ENCODE measurements at places on chromosomes 12 and 14.

- DNase-seq: no peak
Observed at GRCh38 chr14:103928011-103928890, at the start of gene TDRD9. TDRD9 (plus strand) TSS chr14:103928456; CDS start chr14:103928510, 54 bp downstream.

DNA sequence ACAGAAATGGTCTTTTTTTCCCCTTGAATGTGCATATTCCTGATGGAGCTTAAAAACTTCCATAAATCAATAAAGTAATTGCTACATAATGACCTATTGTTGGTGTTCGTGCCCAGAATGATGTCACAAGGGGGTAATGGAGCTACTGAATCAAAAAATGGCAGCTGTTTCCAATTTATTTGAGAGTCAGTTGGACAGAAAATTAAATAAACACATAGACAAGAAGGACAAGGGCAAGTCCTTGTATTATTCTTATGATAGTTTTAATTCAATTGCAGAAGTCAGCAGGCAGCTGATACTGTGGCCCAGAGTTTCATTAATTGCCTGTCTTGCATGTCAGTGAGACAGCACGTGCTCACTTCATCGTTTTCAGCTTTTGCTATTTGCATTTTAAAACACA is 473.5 kb downstream of the ETNK1 start:
- DNase-seq: no peak

DNA sequence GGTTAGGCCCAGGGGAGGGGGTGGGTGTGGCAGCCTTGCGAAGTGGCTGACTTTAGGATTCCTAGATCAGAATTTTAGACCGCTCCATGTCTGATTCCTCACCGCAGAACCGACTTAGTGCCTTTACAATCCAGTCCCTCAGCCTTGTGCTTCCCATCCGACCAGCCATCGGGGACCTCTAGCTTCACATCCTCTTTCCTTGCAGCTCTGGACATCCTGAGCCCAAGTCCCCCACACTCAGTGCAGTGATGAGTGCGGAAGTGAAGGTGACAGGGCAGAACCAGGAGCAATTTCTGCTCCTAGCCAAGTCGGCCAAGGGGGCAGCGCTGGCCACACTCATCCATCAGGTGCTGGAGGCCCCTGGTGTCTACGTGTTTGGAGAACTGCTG is 557 bp downstream of the COPS7A start:
- DNase-seq: no peak

- no peak for DNase-seq
Observed at GRCh38 chr12:93453633-93454032, 11.9 kb upstream of the UBE2N start.

GRCh38 chr12:74602881-74603672 is 65.4 kb downstream of the ATXN7L3B start:
- DNase-seq: no peak

DNA sequence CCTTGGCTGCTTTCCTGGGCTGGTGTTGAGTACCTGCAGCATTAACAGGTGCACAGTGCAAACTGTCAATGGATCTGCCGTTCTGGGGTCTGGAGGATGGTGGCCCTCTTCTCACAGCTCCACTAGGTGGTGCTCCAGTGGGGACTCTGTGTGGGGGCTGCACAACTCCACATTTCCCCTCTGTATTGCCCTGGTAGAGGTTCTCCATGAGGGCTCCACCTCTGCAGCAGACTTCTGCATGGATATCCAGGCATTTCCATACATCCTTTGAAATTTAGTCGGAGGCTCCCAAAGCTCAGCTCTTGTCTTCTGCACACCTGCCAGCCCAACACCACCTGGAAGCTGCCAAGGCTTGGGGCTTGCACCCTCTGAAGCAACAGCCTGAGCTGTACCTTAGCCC is 198.6 kb downstream of the GXYLT1 start:
- no peak for DNase-seq

GRCh38 chr12:127559349-127560040 is 707.5 kb upstream of the TMEM132C start:
- DNase-seq: no peak

DNA sequence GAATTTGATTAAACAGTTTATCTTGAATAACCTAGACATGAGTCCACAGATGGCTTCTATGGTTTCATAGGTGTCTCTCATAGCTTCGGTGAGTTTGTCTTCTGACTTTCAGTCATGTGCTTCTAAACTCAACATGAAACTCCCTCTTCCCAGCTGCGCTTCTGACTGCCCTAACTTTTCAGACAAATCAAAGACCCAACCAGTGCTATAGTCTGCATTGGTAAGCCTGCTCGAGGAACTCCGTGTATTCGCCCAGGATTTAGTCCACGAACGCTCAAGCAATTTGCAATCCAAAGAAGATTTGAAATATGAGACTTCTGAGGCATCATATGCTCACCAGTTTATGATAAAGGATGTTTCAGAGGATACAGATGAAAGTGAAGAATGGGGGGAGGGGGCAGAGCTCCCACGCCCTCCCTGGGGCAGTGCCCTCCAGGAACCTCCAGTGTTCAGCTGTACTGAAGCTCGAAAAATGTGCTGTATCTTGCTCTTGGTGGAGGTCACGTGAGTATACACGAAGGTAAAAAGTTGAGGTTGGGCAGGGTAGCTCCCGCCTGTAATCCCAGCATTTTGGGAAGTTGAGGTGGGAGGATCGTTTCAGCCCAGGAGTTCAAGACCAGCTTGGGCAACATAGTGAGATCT is 5.2 kb upstream of the RILPL2 start:
- no peak for DNase-seq

- no peak for DNase-seq
Observed at GRCh38 chr12:124531906-124532305, 35.5 kb downstream of the NCOR2 start.

DNA sequence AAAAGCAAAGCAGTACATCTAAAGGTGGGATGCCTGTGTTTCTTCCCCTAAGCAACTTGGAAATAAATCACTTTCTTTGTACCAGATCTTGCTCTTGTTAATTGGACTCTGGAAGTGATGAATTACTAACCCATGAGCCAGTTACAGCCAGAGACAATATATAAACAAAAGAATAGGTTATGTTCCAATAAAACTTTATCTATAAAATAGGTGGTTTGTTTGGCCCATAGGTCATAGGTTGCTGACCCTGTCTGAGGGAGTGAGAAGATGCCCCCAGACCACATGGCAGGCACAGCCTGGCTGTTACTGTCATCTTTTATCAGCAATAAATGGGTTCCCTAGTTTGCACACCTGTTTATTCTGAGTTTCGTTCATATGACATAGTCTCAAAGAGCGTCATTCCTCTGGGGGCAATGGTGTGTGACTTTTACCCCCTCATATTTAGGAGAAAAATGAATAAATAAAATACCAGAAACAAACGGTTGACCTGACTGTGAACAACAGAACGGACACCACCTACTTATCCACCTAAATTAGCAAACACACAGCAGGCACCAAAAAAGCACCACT is 10.7 kb downstream of the LGMN start:
- DNase-seq: no peak

DNA sequence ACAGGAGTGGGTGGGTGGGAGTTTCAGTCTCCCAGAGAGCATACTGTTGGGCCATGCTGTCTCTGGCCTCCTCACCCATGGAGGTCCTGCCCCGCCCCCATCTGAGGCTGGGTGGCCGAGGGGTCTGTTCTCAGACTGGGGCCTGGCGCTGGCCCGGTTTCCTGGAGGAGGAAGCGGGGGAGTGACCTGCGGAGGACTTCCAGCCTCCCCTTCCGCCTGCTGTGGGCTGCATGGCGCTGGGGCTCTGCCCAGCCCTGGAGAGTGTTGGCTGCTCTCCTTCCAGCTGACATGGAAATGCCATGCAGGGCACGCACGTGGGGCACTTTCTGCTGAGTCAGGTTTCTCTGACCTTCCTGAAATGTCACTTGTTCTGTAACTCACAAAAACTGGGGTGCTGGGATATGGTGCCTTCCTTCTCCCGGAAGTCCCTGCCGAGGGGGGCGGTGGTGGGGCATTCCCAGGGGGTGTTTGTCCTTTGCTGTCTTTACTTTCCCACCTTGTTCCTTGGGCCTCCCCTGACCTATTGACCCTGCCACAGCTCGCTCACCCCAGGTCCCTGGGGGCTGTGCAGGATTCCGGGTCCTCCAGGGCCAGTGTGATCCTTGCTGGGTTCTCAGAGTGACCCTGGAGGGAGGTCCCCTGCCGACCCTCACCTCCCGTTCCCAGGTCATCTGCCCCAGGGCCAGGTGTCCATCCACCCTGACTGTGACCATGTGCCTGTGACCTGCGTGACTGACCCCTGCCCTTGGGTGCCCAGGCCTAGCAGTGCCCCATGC is 23.6 kb downstream of the PACS2 start:
- DNase-seq: no peak

DNA sequence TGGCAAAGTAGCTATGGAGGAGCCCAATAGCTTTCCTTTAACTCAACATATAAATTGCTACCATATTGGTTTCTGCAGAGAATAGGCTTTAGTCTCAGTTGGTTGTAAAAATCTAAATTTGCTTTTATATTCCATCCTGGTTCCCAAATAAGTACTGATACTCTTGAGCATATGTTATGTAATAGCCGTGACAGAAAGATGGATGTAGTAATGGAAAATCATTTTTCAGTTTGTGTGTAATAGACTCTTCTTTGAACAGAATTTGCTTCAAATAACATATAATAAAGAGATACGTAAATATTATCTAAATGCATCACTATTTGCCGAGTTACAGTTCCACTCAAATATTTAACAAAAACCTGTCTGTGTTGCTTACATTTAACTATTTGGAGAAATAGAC is 271.6 kb downstream of the LRFN5 start:
- DNase-seq: no peak

GRCh38 chr14:58297412-58297761 is 968 bp upstream of the ARID4A start:
- no peak for DNase-seq

- DNase-seq: no peak
Observed at GRCh38 chr12:124636138-124636978, 68.9 kb upstream of the NCOR2 start.

GRCh38 chr12:130983328-130984017 is 29.8 kb downstream of the ADGRD1 start:
- no peak for DNase-seq

DNA sequence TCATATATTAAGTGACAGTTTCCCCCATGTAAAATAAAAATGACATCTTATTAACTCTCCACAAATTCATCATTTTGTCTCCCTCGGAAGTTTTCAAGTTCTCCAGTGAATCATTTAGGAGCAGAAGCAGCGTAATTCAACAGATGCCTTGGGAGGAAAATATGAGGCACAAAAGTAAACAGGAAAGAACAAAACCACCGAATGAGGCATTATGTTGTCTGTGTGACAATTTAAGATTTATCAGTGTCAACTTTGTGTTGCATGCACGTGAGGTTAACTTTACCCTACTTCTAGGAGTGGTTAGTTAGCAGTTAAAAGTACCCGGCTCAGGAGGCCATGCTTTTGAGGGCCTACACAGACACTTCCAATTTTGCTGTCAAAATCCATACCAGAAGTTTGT is 258.6 kb downstream of the IPO8 start:
- DNase-seq: no peak

GRCh38 chr12:32148372-32148771 is 41.7 kb downstream of the BICD1 start:
- DNase-seq: no peak

DNA sequence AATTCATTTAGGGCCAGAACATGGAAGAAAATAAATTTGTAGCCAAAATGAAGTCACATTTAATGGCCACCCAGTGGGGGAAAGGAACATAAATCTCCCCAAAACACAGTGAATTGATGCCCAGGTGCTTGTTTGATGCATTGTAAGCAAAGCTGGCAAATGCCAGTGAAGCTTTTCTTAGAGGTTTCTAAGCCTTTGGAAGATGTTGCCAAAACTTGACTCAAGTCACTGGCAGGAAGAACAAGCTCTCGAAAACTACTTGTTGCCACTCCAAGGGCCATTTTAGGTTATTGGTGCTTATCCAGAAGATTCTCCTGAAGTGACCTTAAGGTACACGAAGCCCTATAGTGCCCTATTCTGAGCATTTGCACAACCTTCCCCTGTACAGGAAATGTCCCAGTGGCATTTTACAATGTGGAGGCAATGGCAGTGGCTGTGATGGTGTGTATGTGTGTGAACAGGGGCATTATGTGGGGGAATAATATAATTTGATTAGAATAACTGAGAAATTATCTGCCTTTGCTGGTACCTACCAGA is 89.5 kb upstream of the NOVA1 start:
- DNase-seq: no peak
